ENCODE measurements at places on chromosomes 1 and 21. TPM values are rescaled to one million over a fixed set of nuclear protein-coding genes. Genes with fewer than 3 reads are reported as not detected.

Gene GBP7
- total RNA-seq = not detected

Gene NPR1
- not detected for total RNA-seq

Gene IVL
- total RNA-seq = not detected

Gene CNR2
- total RNA-seq = 5.3 TPM

Gene UBL4B
- total RNA-seq = not detected

Gene ESPN
- total RNA-seq = 2.0 TPM

Gene CRABP2
- 3.8 TPM for total RNA-seq

DNA sequence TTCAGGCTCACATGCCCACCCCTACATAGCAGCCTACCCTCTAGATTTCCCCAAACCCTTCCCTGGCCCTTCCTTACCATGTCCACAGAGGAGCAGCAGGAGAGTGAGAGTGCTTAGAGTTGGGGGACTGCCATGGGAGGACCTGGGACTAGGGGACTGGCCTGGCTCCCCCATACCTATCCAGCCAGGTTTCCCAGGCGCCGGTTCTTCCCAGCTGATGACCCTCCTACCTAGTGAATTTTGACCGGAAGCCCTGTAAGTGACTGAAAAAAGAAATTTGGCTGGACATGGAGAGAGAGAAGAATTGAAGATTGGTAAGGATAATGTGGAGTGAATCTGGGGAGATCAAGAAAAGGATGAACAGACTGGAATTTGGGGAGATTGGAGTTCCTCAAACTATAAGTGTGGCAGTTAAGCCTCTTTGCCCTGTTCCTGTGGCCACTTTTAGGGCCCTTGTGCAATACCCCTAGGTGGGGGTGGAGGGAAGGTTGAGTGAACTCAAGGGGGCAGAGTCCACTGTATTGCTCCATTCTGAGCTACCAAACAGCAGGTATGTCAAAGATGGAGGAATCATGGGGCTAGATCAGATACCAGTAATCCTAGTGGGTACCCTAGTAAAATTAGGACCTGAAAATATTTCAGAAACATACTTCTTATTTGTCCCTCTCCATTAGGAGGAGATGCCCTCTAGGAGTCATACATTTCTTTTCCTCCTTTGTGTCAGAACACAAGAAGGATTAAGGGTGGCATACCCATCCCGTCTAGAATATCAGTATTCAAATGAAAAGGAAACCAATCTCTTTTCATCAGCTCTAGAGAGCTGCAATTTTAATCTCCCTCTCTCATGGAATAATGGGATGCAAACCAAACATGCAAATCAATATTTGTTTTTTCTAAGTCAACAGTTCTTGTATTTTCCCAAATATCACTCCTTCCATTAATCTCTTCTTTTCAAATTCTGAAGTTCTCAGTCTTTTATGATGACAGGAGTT is 1.2 kb downstream of the HJV start:
- H3K4me1 ChIP-seq = peaks cover 4% of the 10 kb centered on the region
- no peak overlapping the region for H3K27ac ChIP-seq
- H3K4me3 ChIP-seq = no peak overlapping the region
- H3K36me3 ChIP-seq = no peaks in the 10 kb centered on the region
- peaks cover 23% of the 10 kb centered on the region for H3K27me3 ChIP-seq

- H3K4me1 ChIP-seq = peaks cover 14% of the 10 kb centered on the region
- peaks cover 12% of the 10 kb centered on the region for H3K27me3 ChIP-seq
- H3K4me3 ChIP-seq = peak overlapping the region; percentile 27
- H3K36me3 ChIP-seq = no peaks in the 10 kb centered on the region
Measured at GRCh38 chr1:65147424-65148177, 402 bp upstream of the AK4 start.

- no peaks in the 10 kb centered on the region for H3K27me3 ChIP-seq
- H3K4me1 ChIP-seq = no peaks in the 10 kb centered on the region
- H3K4me3 ChIP-seq = no peak overlapping the region
- peaks cover 23% of the 10 kb centered on the region for H3K36me3 ChIP-seq
- no peak overlapping the region for H3K27ac ChIP-seq
Measured at GRCh38 chr1:33155877-33156538, 25.8 kb downstream of the TRIM62 start.

DNA sequence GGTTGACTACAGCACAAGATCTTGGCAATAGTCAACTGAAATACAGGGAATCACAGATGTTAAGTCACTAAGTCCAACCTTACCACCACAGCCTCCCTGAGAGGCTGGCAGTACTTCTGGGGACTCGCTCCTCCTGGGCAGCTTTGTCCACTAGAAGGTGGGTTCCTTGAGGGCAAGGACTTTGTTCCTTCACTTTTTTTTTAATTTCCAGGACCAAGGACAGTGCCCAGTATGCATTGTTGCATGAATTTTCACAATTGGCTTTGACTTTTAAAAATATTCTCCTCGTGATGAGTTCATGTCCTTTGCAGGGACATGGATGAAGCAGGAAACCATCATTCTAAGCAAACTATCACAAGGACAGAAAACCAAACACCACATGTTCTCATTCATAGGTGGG is 96.7 kb upstream of the IGSF21 start:
- H3K27ac ChIP-seq = no peak overlapping the region
- H3K36me3 ChIP-seq = no peaks in the 10 kb centered on the region
- DNase-seq = no peak
- no peak overlapping the region for H3K4me3 ChIP-seq
- no peaks in the 10 kb centered on the region for H3K4me1 ChIP-seq

- no peak overlapping the region for H3K27ac ChIP-seq
- no peak overlapping the region for H3K4me3 ChIP-seq
- no peaks in the 10 kb centered on the region for H3K4me1 ChIP-seq
- DNase-seq = no peak
Measured at GRCh38 chr1:235809688-235810397, 56.9 kb downstream of the LYST start.

- no peak overlapping the region for H3K27ac ChIP-seq
- DNase-seq = no peak
- H3K36me3 ChIP-seq = no peaks in the 10 kb centered on the region
- peaks cover 5% of the 10 kb centered on the region for H3K27me3 ChIP-seq
- H3K4me1 ChIP-seq = no peaks in the 10 kb centered on the region
Measured at GRCh38 chr1:214255509-214255908, 25.4 kb upstream of the SMYD2 start.

DNA sequence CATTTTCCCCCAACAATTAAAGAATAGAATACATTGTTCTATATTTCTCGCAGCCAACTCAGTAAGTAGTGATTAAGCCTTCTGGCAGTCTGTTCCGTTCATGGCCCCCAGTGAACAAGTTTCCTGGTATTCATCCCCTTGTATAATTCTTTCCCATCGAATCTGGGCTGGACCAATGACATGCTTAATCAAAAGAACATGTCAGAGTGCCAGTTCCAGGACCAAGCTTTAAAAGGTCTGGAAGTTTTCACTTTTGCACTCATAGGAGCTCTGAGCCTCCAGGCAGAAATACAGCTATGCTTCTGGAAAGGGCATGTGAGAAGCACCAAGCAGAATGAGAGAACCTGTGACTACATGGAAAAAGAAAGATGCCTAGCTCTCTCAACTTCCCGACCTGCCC is 22.5 kb upstream of the DPYD start:
- no peak for DNase-seq
- H3K27ac ChIP-seq = no peak overlapping the region
- no peaks in the 10 kb centered on the region for H3K36me3 ChIP-seq
- no peaks in the 10 kb centered on the region for H3K4me1 ChIP-seq

DNA sequence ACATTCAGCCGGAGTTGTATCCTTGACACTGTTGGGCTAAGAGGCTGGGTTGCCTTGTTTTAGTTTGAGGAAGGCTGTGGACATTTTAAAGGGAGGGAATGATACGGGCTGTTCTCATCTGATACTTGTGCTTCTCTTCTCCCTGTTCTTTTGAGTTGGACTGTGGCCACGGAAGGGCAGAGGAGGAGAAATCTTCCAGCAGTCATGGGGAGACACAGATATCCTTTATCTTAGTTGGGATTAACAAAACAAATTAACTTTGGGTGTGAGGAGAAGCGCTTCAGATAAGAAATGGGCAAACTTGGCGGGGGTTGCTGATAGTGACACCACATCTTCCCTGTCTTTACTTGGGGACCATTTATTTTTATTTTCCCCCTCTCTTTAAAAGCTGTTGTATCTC is 138.8 kb downstream of the ROR1 start:
- H3K4me1 ChIP-seq = no peaks in the 10 kb centered on the region
- H3K27me3 ChIP-seq = no peaks in the 10 kb centered on the region
- H3K27ac ChIP-seq = no peak overlapping the region
- no peaks in the 10 kb centered on the region for H3K36me3 ChIP-seq

DNA sequence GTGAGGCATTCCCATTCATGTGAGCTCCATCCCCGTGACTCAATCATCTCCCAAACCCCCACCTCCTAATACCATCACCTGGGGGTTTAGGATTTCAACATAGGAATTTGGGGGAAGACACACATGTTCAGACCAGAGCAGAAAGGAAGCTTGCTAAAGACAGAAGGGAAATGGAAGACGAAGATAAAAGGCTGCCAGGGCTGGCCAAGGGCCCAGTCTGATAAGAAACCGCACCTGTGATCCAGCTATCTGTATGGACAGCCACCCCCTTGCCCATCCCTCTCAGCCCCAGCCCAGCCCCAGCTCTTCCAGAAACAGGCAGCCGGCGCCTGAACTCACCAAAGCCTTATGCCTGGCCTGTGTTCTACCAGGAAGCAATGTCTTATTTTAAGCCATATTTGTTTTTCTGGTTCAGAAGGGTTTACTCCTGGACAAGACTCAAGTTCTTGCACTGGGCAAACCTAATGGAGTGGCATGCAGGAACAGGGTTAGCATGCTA is 198.4 kb upstream of the VAMP3 start:
- no peak overlapping the region for H3K27ac ChIP-seq
- no peak overlapping the region for H3K4me3 ChIP-seq
- no peaks in the 10 kb centered on the region for H3K27me3 ChIP-seq
- no peak for DNase-seq
- no peaks in the 10 kb centered on the region for H3K36me3 ChIP-seq

DNA sequence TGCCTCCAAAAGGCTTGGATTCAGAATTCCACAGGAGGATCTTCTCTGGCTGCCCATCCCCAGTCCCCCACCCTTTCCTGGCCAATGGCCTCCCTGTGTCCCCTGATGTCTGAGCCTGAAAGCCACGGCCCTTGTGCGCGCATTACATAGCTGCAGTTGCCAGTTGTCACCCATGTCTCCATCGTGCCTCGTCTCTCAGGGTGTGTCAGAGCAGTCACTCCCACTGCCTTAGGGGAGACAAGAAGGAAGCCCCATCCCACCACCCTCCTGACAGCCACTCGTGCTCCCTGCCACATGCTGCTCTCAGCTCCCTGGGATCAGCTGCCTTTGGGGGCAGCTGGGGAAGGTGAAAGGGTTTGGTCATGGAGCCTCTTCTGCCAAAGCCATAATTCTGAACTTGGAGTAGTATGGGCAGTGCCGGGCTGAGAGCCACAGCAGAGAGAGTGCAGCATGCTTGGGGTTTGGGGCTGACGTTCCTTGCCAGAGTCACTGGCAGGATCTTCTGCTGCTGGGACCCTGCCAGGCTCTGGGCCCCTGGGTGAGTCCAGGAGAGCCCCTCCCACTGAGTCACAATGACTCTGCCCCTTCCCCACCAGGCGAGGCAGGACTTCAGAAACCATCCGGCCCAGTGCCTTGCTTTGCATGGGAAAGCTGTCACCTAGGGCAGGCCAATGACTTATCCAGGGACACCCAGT is 285.9 kb upstream of the VAMP3 start:
- H3K4me1 ChIP-seq = no peaks in the 10 kb centered on the region
- no peaks in the 10 kb centered on the region for H3K27me3 ChIP-seq
- no peak overlapping the region for H3K4me3 ChIP-seq
- DNase-seq = no peak
- no peaks in the 10 kb centered on the region for H3K36me3 ChIP-seq

DNA sequence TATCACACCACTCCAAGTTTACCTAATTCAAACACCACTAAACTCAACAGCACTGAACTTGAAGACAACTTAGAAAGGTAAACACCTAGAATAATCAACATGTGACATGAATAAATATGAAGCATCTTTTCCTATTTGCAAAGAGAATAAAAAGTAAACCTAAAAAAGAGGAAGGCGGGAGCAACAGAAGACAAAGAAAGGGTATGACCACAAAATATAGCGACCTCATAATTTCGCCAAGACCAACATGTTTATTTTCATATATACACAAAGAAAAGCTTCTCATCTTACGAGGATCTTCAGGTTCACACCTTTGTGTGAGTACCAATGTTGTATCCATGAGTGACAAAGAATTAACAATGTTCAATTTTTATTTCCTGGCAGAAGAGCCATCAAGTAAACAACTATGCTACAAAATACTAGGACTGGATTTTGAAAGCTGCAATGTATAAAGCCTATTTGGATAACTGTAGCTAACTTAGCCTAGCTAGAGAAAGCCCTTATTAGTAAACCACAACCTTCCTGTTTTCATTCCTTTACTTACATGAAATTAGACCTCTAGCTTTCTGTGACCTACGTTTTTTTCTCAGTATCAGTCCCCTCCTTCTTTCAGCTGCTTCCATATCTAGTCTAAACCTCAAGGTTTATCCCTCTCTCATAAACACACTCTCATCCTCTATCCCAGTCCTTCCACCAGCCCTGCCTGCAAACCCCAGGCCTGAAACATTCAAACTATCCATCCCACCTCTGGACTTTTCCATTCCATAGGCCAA is 21.3 kb upstream of the PHTF1 start:
- peaks cover 15% of the 10 kb centered on the region for H3K36me3 ChIP-seq
- peak overlapping the region; percentile 73 for H3K27ac ChIP-seq
- DNase-seq = peak; percentile 36
- peaks cover 19% of the 10 kb centered on the region for H3K4me1 ChIP-seq

GRCh38 chr1:83100133-83100532 is 898.8 kb downstream of the TTLL7 start:
- H3K36me3 ChIP-seq = no peaks in the 10 kb centered on the region
- no peak overlapping the region for H3K4me3 ChIP-seq
- DNase-seq = no peak
- H3K27ac ChIP-seq = no peak overlapping the region
- H3K27me3 ChIP-seq = no peaks in the 10 kb centered on the region

DNA sequence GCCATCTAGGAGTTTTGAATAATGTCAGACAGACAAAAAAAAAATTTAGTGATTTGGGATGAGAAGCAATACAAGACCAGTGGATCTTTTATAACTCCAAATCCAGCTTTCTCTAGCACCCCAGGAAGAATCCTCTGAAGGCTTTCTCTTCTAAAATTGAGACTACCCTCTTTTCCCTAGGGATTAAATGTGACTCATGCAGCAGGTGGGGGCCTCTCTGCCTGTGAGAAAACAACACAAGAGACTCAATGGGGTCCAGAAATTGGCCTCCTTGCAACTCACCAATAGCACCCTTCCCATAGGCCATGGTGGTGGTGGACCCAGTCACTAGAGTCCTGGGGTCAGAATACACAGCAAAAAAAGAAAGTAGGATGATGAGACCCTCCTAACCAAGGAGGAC is 120.3 kb upstream of the ATP1A1 start:
- no peaks in the 10 kb centered on the region for H3K27me3 ChIP-seq
- H3K4me3 ChIP-seq = no peak overlapping the region
- H3K27ac ChIP-seq = no peak overlapping the region
- DNase-seq = no peak
- H3K4me1 ChIP-seq = no peaks in the 10 kb centered on the region

DNA sequence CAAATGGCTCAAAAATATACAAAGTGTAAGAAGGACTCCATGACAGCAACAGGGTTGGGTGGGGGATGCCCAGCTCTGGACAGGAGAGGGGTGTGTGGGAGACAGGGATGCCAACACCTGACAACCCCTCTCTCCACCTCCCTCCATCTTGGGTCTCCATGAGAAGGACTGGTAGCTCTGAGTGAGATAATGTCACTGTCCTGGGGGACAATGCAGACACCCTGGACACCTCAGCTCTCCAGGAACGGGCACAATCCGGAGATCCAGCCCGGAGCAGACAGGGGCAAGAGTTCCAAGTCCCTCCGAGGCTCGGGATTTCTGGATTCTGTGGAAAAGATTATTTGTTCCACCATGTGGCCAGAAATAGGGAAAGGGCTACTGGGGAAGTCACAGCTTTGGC is 122.5 kb downstream of the GLIS1 start:
- no peak overlapping the region for H3K4me3 ChIP-seq
- DNase-seq = no peak
- no peak overlapping the region for H3K27ac ChIP-seq
